ENCODE measurements at places on chromosomes 5 and 9.

DNA sequence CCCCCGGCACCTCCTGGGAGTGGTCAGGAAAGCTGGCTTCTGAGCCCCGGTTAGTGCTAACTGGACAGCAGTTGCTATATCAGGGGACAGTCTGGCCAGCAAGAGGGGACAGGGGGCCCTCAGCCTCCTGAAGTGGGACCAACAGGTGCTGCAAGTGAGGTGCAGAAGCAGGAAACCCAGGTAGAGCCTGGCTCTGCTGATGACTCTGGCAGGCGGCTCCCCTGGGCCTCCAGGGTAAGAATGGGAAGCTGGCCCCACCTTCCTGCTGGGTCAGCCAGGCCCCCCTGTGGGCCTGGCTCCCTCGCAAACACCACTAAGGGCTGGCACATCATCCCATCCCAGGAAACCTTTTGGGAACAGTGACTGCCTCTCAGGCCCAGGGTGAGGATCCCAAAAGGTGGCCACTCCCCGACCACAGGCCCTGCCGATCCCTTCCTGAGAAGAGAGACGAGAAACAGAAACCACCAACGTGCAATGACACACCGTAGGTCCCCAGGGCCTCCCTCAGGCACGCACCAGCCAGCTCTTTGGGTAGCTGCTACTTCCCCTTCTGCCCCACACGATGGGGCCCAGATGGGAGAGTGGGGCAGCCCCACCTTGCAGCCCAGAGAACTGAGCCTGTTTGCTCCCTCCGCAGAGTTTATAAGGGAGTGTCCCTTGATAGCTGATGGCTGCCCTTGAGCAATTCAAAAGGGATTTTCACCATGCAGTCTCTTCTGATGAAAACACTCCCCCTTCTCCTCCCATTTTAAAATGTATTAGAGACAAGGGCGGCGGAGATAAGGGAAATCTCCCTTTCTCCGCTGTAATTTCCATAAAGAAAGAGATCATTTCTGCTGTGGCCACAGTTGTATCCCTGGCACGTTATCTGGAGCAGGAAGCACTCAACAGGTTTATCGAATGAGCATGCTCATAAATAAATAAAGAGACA is 76.8 kb downstream of the STK10 start:
- DNase-seq: no peak

DNA sequence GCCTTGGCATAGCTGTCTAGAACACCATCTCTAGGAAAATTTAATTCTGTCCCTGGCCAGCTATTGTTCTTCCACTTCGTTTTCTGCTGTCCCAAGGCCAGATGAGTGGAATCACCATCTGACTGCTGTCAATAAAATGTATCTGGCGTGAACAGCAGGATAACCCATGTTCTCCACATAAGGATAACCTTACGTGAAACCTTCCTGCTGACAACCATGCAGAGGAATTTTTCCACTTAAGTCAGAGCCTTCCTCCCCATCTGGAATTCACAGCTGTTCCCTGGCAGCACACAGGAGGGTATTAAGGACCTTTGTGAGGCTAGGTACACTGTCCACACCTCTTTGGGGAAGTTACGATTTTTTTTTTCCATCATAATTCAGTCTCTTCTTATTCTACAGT is 28.6 kb downstream of the RNF44 start:
- no peak for DNase-seq

- DNase-seq: no peak
These were observed 22.6 kb downstream of the CNTFR start for GRCh38 chr9:34566972-34567371.

- no peak for DNase-seq
These were observed 32.1 kb downstream of the SMARCA2 start for GRCh38 chr9:2047144-2047671.

GRCh38 chr9:69307446-69308205 is 17.4 kb upstream of the ENTREP1 start:
- no peak for DNase-seq

GRCh38 chr9:3977614-3978112 is 322.2 kb downstream of the GLIS3 start:
- no peak for DNase-seq

- no peak for DNase-seq
These were observed 254.9 kb upstream of the SMC2 start for GRCh38 chr9:103839197-103839596.

DNA sequence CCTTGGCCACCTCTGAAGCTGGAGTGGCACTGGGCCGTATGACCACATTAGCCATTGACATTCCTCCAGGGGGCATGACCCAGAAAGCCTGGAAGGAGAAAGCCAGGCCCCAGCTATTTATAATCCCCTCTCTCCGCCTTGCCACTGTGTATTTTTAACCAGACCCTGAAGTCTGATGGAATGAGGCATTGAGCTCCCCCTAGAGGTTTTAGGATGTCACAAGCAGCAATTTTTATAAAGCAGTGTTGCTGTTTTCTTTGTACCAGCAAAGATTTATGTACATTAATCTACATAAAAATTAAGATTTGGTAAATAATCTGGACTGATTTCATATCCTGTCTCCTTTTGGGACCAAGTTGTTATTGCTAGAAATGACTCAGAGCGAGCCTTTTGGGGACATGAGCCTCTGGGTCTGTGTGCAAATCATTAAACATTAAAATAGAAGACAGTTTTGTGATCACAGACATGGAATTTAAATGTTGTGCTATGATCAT is 127.1 kb downstream of the TRIO start:
- DNase-seq: peak; percentile 36

DNA sequence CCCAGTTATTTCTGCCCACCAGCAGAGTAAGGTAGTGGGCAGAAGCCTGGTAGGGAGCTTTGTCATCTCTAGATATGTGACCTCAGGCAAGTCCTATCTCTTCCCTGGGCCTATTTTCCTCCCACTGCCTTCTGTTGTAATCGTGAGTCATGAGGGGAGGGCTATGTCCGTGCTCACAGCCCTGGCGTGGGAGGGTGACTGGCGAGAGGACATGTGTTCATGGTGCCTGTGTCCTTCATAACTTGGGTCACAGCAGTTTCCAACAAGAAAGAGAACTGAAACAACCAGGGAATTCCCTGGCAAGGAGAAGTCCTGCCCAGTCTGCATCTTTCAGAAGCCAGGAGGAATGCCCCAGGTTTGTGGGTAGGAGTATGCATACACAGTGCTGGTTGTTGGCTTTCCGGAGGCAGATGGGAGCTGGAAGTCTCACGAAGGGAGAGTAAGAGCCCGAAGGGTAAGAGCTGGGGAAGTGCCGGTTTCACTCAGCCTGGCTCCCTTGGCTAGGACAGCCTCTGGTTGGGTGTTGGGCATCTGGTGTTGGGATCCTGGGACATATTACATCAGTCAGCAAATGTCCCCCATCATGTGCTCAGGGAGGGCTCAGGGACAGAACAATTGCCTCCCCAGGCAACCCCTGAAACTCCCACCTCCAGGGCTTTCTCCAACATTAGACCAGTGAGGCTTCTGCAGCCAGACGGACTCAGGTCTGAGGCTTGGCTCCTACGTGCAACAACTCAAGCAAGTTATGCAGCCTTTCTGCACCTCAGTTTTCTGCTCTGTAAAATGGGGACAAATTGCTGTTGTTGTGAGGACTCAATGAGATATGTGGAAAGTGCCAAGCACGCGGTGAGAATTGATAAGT is 4.3 kb upstream of the TIFAB start:
- DNase-seq: no peak

GRCh38 chr5:93588352-93589151 is 5.5 kb downstream of the NR2F1 start:
- no peak for DNase-seq

DNA sequence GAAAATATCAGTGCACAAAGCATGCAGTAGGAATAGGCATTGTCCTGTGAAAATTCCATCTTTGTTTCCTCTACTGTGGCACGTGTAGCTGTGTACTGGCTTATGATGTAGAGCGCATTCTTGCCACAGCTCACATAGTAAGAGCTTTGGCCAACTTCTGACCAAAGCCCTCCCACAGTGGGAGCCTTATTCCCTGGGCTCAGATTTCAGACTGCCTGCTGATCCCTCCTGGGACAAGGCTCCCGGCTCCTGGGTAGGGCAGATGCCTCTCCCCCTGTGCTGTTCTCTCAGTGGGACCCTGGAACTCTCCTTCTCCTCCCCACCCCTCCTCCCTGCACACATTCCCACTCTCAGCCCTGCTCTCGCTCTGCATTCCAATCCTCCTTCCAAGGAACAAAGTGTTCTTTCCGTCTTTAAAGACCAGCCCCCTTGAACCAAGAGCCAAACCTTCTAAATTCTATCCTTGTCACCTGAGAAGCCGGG is 17.5 kb downstream of the LCP2 start:
- no peak for DNase-seq

DNA sequence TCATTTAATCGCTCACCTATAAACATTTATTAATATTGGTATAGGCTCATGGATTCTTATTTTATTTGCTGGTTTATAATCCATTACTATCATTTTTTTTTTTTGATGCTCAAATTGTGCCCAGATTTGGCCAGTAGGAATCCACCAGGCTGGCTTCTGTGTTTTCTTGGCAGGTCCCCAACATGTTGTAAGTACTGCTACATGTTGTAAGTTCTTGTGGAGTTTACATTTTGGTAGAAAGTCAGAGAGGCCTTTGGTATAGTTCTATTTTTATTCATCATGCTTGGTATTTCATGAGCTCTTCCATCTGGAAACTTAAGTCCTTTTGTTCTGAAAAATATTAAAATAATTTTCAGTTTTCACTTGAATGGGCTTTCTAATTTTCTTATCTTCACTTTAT is 47.1 kb downstream of the MAT2B start:
- DNase-seq: no peak

DNA sequence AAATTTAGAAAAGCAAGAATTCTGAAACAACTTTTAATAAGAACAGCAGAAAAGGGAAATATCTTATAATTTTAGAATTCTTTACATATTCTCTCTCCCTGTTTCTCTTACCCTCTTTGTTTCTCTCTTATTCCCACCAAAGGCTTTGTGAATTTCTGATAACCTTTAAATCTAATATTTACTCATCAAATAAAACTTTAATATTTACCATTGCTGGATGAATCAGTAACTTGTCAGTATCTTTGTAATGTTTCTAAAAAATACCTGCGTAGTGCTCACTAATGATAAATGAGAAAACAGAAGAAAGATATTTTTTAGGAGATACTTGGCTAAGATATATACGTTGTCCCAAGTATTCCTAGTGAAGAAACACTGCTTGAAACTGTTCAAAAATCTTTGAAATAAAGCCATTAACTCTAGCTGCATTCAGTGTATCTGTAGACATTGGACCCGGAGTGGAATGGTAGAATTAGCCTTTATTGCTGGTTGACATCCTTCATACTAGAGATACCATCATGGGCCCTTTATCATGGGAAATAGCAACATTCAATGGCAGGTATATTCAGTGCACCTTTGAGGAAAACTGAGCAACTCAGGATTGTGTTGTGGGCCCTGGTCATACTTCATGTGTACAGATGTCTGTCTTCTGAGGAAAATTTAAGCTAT is 2160.4 kb downstream of the MAT2B start:
- DNase-seq: no peak

GRCh38 chr9:124661271-124661670 is 109.8 kb downstream of the NR6A1 start:
- no peak for DNase-seq

DNA sequence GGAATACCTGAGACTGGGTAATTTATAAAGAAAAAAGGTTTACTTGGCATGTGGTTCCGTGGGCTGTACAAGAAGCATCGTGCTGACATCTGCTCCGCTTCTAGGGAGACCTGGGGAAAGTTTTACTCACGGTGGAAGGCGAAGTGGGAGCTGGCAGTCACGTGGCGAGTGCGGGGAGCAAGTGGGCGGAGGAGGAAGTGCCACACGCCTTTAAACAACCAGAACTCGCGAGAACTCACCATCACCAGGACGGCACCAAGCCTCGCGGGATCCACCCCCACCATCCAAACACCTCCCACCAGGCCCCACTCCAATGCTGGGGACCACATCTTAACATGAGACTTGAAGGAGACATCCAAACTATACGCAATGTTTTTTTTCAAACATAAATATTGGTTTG is 406.2 kb upstream of the IRX4 start:
- DNase-seq: no peak

DNA sequence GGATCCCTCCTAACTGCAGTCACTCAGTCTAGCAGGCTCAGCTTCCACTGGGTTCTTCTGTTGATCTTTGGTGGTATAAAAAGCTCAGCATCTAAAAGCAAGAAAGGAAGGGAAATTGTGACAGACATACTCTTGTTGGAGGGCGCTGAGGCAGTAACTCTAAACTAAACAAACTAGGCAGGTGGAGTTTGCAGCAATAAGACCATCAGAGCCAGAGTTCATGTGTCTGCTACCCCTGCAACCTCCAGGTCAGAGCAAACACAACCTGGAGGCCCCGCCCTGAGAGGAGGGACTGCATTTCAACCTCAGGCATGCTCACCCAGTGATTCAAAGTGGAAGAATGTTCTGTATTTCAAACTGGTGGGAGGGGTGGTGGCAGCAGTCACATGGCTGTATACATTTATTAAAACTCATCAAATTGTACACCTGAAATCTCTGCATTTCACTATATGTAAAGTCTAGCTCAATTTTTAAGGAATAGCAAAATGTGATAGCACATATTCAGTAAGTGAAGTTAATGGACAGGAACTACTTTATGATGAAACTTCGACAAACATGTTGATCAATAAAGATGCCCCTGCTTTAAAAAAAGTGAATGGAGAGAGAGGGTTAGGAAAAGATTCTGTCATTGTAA is 7.1 kb downstream of the ACTL7A start:
- DNase-seq: no peak

GRCh38 chr5:38697013-38697412 is 140.6 kb upstream of the LIFR start:
- DNase-seq: no peak

DNA sequence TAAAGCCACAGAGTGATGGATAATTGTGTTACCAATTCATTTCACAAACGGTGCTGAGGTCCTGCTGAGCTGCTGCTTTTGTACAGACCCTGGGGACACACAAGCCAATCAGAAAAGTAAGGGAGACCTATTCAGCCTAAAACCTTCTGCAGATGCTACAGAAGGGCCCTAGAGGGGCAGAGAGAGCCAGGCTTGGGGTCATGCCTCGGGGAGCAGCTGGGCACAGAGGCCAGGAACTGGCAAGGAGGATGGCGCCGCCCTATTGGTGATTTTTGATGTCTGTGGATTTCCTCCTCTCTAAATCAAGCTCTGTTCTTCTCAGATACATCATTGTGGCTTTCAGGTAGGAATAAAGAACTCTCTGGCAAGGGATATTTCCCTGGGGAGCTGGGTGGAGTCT is 181.9 kb downstream of the ZNF462 start:
- DNase-seq: no peak

- no peak for DNase-seq
These were observed 1.6 kb downstream of the HINT1 start for GRCh38 chr5:131163276-131164119.

All from thoracic aorta (tissue), 2 donors.